Tongue (tissue), 3 donors: ENCODE measurements at places on chromosomes 16 and 17. TPM values are rescaled to one million over a fixed set of nuclear protein-coding genes. Genes with fewer than 3 reads are reported as not detected.

The NPIPB6 gene
- not detected for total RNA-seq

The CNTNAP1 gene
- total RNA-seq, result 14.7 TPM

The EME2 gene
- 10.6 TPM for total RNA-seq

The KRT32 gene
- total RNA-seq, result not detected

The CD300H gene
- total RNA-seq, result not detected

DNA sequence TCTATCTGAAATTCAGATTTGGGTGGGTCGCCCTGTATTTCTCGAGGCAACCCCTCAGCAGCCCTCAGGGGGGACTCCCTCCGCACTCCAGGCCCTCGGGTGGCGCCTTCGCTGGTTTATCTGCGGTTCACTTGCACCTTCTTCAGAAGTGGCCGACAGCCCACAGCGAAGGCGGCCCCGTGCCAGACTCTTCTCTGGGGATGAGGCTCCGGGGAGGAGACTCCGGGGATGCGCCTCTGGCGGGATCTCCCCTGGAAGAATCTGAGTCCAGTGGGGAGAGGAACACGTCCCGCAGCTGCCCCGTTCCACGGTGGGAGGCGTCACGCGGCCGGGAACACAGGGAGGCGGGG is 63.9 kb upstream of the DNAJA2 start:
- DNase-seq, result no peak

- no peak for DNase-seq
These were observed 106.4 kb upstream of the CES5A start for GRCh38 chr16:55981557-55981956.

- DNase-seq, result no peak
These were observed 2.1 kb upstream of the MRPL28 start for GRCh38 chr16:372302-372983.

DNA sequence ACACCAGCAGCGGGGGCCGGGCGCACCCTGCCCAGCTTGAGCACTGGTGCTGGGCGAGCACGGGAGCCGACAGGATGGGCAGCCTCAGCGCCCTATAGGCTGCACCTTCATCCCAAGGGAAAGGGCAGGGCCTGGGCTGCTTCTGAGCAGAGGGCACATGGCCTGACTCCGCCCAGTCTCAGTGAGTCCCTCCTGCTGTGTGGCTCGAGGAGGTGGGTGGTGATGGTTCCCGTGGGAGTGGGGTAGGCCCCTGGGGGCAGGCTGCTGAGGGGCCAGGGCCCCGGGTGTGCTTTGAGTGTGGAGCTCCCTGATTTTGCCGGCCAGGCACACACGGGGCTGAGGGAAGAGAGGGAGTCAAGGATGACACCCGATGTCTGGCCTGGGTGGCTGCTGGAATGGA is 37.9 kb downstream of the TSC2 start:
- DNase-seq, result no peak

DNA sequence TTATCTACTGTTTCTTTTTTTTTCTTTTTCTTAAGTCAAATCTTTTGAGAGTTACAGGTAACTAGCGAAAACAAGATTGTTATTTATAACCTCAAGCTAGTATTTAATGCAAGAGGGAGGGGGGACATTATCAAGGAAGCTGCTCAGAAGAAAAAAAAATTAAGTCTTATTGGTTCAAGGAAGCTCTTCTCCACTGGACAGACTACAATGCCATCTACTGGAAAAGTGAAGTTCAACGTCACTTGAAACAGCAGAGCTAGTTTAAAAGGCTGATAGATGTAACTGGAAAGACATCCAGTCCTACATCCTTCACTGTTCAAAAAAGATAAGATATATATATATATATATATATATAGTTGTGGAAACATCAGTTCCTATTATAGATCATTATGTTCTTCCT is 418.0 kb upstream of the PSMD7 start:
- peak; percentile 88 for DNase-seq

- no peak for DNase-seq
These were observed 3.6 kb downstream of the IRF8 start for GRCh38 chr16:85902366-85903155.

GRCh38 chr17:13601776-13602551 is at the start of gene HS3ST3A1:
TSS of gene HS3ST3A1 (minus strand) at chr17:13601929. CDS start at chr17:13601129, 800 bp downstream.
- peak; percentile 82 for DNase-seq

GRCh38 chr16:50578137-50578536 is 29.9 kb downstream of the NKD1 start:
- DNase-seq, result no peak

DNA sequence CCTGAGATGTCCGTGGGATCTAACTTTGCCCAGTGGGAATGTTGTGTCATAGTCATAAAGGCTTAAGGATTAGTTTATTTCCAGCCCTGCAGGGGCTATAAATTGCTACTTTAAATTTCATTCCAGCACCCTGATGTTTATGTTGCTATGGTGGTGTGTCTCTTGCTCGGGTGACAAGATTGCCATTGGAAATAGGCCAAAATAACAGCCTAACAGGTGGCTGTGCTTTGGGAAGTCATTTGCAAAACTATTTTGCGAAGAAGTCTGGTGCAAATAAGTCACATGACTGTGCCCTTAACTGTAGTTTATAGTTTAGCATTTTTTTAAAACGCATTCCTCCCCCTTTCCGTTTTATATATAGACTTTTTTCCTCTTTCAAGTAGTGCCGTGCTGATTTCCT is 23.1 kb downstream of the PITPNC1 start:
- DNase-seq, result peak; percentile 85
